ENCODE measurements at places on chromosomes 5 and 9.

- no peak for DNase-seq
These were observed 102.4 kb upstream of the PJA2 start for GRCh38 chr5:109511980-109512734.

GRCh38 chr9:125549465-125549871 is 157.5 kb downstream of the MAPKAP1 start:
- no peak for DNase-seq

DNA sequence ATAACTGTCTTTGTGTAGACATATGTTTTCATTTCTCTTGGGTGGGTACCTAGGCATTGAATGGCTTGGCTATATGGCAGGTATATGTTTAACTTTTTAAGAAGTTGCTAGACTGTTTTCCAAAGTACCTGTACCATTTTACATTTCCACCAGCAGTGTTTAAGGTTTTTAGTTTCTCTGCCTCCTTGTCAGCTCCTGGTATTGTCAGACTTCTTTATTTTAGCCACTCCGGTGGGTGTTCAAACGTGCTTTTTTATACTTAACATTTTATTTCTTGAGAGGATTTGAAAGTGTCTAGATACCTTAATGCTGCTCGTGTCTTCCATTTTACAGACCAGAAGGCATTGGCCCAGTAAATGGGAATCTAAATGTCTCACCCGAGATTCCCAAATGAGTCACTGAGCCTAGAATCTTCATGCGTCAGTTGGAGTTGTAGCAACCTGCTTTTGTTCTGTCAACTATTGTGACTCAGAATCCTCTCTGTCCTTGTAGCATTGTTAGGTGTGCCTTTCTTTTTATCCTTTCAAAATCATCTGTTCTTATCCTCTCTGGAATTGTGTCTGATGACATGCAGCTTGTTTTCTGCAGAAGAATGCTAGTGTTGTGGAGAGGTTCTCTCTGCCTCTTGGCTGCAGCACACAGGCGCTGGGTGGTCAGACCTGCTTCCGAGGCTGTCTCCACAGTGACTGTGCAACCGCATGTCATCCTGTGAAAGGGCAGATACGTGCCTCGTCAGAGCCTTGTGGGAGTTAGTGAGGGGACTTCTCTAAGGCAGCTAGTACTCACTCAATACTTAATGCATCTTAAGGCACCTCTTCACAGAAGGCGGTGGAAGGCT is 291.8 kb downstream of the AOPEP start:
- DNase-seq: no peak

DNA sequence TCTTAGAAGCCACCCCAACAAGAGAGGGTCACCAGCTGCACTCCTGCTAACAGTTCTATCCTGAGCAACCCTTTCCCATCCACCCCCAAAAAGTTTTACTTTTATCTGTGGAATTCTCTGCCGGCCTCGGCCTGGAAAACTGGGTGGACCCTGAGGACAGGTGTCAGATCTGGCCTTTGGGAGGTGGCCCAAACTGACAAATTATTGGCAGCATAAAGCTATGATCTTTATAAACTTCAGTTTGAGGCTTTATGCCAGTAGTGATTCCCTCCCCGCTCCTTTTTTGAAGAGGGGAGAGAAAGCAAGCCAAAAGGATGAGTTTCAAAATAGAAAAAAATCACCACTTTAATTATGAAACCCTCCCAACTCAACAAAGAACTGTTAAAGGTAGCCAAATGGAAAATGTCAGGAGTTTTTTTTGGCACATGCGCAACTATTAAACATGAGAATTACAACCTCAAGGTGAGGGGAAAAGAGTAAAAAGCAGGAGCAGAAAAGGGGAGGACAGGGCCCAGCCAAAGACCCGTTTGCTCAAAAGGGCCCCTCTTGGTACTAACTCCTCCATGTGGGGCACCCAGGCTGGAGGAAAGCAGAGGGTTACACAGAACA is 49.4 kb downstream of the FBXW11 start:
- DNase-seq: no peak

Data from right renal pelvis (tissue), 4 donors.